ENCODE measurements at places on chromosomes 1 and 21. TPM values are rescaled to one million over a fixed set of nuclear protein-coding genes. Genes with fewer than 3 reads are reported as not detected.
A peak's percentile ranks its signal among the peaks of the same experiment; 100 is the strongest.

DNA sequence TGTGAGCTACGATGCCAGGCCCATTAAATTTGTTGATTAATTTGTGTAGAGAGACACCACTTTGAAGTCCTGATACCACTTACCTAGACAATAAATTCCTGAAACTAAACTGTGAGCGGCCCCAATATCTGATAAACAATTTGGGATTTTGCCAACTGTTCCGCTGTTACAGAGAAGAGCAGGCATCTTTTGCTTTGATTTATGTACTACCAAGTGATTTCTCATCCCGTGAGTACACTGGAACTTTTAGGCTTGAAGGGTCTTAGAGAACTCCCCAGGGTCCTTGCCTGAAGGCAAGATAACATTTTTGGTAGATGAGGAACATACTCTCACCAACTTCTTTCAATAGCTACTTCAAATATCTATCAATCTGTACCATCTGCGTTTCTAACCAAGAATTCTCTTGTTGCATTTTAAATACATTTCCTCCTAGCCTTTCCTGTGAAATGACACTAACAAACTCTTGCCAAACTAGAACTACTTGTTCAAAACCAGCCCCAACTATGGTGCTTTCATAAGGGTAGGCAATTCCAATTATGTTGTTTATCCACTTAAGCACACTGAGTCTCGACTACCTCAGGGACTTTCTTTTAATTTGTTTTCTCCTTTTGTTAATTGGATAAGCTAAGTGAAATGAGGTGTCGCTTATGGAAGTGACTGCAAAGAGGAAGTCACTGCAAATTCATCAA lies 23.2 kb upstream of the SLC30A1 start:
- H3K4me1 ChIP-seq: peaks cover 10% of the 10 kb centered on the region
- peaks cover 4% of the 10 kb centered on the region for H3K36me3 ChIP-seq
- DNase-seq: no peak
- peaks cover 4% of the 10 kb centered on the region for H3K27me3 ChIP-seq
- no peak overlapping the region for H3K4me3 ChIP-seq

DNA sequence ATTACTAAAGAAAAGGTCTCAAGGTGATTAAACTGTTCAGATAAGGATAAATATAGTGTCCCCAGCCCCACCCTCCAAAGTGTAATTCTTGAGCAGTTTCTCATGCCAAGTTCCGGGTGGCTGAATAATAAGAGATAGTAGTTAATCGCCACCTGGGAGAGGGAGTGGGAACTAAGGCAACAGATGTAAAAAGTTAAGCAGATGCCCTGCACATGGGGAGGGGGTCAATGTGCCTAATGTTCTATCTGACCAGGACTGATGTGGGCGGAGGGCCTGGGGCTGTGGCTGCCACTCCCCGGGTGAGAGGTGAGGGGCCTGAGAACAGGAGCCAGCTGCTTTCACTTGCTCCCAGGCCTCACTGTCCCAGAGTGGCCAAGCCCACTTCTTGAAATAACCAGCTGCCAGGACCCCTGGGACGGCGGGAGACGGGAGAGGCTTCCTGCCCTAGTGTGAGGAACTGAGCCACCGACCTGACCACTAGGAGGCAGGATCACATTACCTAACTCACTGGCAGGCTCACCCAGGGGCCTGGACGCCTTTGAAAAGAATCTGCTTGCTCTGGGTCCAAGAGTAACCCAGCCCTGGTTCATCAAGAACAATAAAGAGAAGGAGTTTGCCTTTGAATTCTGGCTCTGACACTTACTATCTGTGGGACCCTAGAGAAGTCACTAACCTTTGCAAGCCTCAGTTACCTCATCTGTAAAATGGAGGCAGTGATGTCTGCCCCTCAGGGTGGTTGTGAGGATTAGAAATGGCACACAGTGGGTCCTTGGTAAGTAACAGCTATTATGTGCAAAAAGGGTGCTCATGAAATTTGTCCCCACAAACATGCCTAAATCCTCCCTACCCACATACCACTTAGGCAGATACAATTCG lies 179.2 kb downstream of the ATG4C start:
- H3K36me3 ChIP-seq: no peaks in the 10 kb centered on the region
- H3K4me1 ChIP-seq: peaks cover 10% of the 10 kb centered on the region
- peak overlapping the region; percentile 42 for H3K4me3 ChIP-seq
- DNase-seq: peak; percentile 85

ACTL8 gene
- not detected for total RNA-seq

ATP1A4 gene
- not detected for total RNA-seq
